Fibroblast of lung (primary cell): ENCODE measurements at places on chromosomes 3 and 15. TPM values are rescaled to one million over a fixed set of nuclear protein-coding genes. Genes with fewer than 3 reads are reported as not detected.

- no peaks in the 10 kb centered on the region for H3K4me1 ChIP-seq
- peaks cover 5% of the 10 kb centered on the region for H3K27me3 ChIP-seq
- H3K27ac ChIP-seq = no peak overlapping the region
- DNase-seq = no peak
- no peak overlapping the region for H3K4me3 ChIP-seq
Observed at GRCh38 chr3:108014943-108015342, 75.9 kb downstream of the CD47 start.

DNA sequence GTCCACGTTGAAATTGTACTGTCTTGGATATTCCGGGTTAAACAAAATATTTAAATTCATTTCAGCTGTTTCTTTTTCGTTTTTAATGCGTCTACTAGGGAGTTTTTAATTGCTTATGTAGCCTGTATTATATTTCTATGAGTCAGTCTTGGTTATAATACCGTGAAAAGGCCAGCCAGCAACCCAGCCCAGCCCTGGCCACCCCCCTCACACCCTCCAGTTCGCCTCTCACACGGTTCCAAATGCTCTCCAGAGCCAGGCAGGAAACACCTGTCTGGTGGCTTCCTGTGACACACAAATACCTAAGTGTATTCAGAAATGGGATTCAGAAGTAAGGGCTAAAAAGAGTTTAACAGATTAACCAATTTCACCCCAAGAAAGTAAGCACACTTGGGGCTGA lies 4.4 kb downstream of the SH3BP5 start:
- no peak overlapping the region for H3K27ac ChIP-seq
- no peaks in the 10 kb centered on the region for H3K36me3 ChIP-seq
- H3K27me3 ChIP-seq = no peaks in the 10 kb centered on the region
- no peak overlapping the region for H3K4me3 ChIP-seq
- peaks cover 2% of the 10 kb centered on the region for H3K4me1 ChIP-seq

DNA sequence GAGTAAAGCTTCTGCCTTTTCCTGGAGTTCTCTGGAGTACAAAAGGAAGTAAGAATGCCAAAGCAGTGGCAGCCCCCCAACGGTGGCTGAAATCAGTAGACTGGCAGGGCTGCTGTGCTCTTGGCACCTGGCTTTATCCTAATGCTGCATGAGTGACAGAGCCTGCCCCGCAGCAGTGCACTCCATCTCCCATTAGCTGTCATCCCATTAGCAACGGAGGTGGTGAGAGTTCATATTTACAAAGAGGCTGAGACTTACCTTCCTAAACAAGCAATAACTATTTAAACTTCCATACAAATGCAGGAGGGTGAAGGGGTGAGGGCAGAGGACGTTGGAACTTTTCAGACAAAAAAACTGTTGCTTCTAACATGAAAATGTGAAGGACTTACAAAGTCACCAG lies 51.9 kb downstream of the SERPINI1 start:
- no peak overlapping the region for H3K4me3 ChIP-seq
- no peak overlapping the region for H3K27ac ChIP-seq
- H3K36me3 ChIP-seq = no peaks in the 10 kb centered on the region
- no peaks in the 10 kb centered on the region for H3K27me3 ChIP-seq

GRCh38 chr15:37014137-37014536 lies 86.2 kb downstream of the MEIS2 start:
- H3K4me1 ChIP-seq = peaks cover 3% of the 10 kb centered on the region
- peaks cover 2% of the 10 kb centered on the region for H3K36me3 ChIP-seq
- no peak overlapping the region for H3K4me3 ChIP-seq
- H3K27ac ChIP-seq = no peak overlapping the region

DNA sequence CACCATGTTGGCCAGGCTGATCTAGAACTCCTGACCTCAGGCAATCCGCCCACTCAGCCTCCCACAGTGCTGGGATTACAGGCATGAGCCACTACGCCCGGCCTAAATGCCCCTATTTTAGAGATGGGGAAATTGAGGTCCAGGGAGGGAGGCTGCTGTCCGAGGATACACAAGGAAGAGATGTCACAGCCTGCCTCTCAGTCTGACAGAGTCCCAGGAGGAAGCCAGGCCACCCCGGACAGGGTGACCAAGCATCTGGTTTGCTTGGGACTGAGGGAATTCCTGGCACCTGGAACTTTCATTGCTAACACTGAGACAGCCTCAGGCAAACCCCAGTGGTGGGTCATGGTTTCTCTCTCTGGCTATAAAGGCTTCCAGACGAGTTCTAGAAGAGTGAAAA lies 30.6 kb upstream of the ADAMTS7 start:
- H3K36me3 ChIP-seq = no peaks in the 10 kb centered on the region
- no peak overlapping the region for H3K4me3 ChIP-seq
- no peak overlapping the region for H3K27ac ChIP-seq

The EPHA3 gene
- 0.26 and 0.99 TPM in 2 replicates for total RNA-seq

The CCR9 gene
- not detected in 2 replicates for total RNA-seq

The GOLGA8Q gene
- 0.33 and 1.3 TPM in 2 replicates for total RNA-seq
